ENCODE measurements at places on chromosomes 11 and 22.

- DNase-seq: no peak
Observed at GRCh38 chr11:117678658-117679406, 118.2 kb downstream of the DSCAML1 start.

DNA sequence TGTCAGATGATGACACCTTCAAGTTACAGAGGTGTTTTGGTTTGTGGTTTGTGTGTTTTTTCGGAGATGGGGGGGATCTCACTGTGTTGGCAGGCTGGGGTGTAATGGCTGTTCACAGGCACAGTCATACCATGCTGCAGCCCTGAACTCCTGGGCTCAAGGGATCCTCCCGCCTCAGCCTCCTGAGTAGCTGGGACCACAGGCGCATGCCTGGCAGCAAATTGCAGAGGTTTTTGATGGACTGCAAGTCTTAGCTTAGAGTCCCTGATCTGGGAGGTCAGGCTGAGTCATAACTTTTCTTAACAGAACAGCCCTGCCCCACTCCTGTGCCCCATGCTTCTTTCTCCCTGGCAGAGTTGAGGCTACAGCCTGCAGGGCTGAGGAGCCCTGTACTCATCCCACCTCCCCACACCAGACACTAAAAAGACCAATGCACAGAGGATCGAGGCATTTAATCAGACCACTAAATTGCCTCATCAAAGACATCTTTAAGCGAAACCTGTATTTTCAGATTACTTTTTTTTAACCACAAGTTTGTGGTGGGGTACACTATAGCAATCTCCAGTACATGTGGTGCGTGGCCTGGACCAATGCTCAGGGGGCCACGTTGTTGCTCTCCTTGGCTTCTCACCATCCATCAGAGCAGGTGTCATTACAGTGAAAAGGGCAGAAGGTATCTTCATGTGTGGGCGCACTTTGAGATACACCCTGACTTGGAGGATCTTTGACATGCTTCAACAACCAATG lies 17.1 kb upstream of the ADORA2A start:
- DNase-seq: no peak

DNA sequence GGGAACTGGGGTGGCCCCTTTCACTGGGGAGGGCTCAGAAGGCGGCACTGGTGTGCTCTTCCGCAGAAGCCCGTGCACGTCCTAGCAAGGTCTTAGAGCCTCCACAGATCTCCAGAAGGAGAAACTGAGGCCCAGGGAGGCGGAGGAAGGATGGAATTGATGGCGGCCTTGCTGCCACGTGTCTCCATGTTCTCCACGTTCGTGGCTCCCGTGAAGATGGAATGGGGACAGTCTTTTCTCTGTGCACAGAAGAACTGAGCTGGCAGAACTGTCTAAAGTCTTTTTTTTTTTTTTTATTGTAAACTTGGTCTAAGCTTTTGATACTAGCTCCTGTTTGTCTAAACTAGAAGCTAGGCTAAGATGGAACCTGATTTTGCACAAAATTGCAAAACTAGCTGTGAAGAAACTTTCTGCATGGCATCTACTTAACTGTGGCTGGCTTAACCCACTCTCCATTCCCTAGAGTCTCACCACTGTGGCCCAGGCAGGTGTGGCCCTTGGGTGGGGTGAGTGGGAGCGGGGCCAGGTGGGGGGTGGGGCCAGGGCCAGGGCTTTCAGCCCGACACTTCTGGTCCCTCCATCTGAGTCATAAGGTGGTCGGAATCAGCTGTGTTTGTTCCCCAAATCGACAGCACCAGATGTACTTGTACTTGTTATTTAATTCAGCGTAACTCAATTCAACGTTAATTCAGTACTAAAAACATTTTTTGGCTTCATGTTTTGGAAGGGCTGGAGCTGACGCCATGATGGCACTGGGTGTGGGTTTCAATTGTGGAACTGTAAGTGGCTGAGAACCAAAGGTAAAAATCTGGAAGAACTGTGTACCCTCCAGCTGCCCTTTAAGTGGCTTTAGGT lies 120.7 kb downstream of the MPPED1 start:
- DNase-seq: no peak

DNA sequence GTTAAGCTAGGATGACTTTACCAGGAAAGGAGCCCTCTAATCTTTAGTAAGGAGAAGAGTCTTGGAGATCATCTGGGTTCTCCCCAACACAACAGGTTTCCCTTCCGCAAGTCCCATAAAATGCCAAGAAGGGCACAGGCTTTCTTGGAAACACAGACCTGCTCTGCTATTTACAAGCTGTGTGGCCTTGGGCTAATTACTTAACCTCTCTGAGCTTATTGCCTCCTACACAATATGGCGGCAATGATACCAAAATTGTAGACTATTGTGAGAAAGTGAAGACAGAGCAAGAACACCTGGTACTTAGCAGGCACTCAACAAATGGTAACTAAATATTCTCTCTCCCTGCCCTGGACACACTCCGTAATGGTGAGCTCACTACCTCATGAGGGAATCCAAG lies 49.1 kb downstream of the DSCAML1 start:
- DNase-seq: no peak

GRCh38 chr11:61133956-61134662 lies 27.1 kb downstream of the VPS37C start:
- DNase-seq: no peak

DNA sequence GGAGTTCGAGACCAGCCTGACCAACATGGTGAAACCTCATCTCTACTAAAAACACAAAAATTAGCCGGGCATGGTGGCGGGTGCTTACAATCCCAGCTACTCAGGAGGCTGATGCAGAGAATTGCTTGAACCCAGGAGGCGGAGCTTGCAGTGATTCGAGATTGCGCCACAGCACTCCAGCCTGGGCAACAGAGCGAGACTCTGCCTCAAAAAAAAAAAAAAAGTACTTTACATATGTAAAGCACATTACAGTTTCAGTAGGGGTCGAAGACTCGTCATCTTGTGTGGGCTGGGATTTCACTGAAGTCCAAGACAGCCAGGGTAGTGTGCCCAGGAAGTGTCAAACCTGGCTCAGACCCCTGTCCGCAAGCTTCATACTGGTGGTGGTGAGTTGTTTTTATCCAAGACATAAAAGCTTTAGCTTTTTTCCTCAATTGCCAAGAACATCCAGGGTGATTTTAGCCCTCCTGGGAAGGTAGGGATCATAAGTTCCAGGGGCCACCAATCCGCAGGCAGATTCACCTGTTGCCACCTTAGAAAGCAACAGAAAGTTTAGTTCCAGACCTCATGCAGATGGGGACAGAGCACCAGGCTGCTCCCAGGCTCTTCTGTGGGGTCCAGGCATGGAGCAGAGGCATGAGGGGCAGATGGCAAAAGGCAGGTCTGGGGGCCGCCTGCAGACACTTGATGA lies 21.6 kb upstream of the ADORA2A start:
- DNase-seq: no peak
